ENCODE measurements at places on chromosomes 5 and 9.
A peak's percentile ranks its signal among the peaks of the same experiment; 100 is the strongest.

DNA sequence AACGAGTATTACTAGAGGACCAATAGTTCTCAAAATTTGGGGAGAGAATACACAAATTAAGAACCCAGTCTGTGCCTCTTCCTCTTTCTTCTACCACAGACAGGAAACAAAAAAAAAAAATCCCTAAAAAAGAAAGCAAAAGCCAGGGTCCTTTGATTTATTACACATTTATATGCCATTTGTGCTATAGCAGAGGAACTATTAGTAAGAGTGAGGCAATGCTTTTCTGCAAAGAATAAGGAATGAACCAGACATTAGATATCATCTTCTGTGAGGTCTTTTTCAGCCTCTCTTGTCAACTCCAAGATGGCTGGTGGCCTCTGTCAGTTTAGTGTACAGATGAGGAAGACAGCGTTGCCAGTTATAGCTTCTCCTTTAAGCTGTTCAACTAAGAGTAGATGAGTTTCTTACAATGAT is 127.6 kb downstream of the RFX3 start:
- peak; percentile 78 for DNase-seq

DNA sequence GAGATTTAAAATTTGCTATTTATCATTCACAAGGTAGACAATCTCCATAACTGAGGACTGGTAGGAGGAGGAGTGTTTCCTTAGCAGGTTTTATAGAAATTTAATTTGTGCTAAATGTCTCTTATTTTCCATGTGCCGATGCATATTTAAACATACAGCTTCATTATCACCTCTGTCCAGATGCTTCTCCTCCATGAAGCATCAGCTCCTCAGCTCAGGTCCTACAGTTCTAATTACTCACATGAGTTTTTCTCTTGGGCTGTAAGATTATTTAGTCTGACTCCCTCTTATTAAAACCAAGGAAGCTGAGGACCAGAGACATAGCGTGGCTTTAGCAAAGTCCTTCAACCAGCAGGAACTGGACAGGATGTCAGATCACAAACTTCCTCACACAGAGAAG is 300.2 kb upstream of the PANK3 start:
- DNase-seq: no peak

DNA sequence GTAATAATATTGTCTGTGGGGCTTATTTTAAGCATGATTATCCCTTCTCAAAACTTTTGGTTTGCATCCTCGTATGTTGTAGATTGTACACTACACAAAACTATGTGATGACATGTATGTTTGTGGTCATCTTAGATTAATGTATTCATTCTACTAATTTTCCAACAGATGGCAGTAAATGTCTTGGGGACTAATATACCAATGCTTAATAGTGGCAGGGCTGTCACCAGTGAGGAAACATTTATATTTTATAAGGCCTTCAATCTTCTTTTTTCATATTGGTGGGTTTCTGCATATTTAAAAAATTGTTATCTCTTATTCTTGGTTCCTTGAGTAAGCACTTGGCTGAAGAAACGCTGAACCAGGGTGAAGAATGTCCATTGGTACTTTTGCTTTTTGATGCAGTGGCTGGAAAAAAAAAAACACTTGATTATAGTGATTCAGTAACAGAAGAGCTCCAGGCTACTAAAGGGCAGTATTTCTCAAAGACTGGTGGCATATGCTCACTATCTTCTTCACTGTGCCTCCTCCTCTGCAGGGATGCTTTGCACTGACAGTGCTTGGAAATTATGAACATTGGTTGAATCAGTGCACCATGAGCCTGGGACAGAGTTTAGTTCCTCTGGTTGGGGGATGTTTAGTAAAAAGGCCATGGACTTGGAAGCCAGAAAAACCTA is 530.3 kb downstream of the RASEF start:
- DNase-seq: peak; percentile 40

DNA sequence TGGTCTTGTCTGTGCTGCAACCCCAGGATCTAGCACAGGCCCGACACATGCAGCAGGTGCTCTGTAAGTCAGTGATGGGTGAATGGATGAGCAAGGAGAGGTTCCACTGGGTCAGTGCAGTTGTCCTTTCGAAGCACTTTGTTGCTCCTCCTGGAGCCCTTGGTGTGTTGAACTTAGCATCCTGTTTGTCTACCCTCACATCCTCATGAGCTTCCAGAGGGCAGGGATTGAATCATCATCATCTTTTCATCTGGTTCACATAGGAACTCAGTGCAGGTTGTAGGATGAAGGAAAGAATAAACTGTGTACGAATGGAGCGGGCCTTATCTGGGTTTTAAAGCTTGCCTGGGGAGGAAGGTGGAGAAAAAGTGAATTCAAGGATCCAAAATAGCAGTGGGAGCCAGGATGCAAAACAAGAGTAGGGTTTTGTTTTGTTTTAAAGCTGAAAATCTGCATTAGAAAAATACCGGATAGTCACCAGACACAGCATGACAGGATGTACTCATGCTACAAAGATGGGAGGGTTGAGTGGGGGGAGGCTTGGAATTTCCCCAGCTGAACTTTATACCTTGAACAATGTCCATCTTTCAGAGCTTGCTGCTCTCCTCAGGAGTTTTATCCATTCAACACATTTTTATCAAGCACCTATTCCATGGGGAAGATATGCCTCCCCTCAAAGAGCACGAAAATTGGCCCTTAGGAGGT is 55.8 kb downstream of the PTTG1 start:
- DNase-seq: no peak

GRCh38 chr5:134453016-134453415 is 41.3 kb upstream of the CDKN2AIPNL start:
- no peak for DNase-seq

GRCh38 chr9:91303741-91304415 is 57.8 kb downstream of the AUH start:
- no peak for DNase-seq

- DNase-seq: no peak
Observed at GRCh38 chr5:52878656-52879055, 90.9 kb downstream of the ITGA1 start.

DNA sequence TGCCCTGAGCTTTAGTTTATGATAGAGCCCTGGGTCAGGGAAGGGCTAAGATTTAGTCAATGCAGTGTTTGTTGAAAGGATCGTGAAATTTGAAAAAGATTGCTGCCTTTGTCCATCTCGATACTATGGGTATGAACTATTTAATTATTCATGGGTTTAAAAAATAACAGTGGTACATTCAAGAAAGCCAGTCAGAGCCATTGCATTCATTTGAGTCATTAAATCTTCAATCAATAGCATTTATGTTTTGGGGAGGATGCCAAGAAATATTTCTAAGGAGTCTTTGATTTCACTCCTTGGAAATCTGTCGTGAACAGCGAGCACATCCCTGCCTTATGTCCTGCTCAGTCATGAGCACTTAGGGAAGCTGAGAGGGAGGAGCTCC is 54.4 kb upstream of the LRRTM2 start:
- no peak for DNase-seq

DNA sequence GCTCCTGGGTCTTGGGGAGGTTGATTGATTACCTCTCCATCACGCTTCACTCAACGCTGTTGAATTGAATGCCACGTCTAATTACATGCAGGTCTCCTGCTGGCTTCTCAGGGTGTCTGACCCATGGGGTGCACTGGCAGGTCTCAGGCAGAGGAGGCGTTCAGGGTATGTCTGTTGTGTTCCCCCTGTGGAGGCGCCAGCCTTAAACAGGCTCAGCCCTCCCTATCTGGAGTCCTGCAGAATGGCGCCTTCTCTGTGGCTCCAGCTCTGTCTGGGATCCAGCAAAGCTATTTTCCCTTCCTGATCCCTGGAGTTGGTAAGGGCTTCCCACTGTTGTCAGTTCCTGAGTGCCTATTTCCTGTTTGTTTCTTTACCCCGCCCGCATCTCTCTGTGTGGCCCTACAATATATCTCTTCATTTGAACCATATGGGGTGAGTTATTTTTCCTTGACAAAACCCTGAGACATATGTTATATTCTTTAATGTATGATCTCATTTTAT is 150.0 kb downstream of the NTRK2 start:
- DNase-seq: no peak

DNA sequence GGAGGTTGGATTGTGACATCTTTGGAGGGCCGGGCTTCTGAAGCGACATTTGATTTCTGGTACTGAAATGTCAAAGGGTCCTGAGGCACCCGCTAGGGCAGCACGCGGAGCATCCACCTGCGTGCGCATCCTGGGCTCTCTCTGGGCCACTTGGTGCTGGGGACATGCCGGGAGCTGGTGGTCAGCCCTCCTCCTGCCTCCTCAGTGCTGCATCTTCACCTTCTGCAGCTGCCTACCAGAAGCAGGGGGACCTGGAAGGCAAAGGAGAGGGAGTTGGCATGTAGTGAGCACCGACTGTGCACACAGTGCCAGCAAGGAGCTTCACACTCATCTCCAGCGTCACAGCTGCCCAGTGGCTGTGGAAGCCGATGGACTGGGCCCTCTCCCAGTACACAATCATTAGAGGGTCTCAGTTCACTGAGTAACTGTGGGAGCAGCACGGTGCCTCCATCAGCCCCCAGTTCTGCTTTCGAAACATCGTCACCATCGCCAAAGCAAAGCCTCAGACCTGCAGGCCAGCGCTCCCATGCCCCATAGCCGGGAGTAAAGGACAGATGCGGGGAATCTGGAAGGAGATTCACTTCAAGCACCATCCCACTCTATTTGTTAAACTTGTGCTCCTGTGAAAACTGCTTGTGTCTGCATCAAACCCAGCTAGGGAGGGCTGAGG is 138.4 kb downstream of the KCNIP1 start:
- no peak for DNase-seq

- DNase-seq: no peak
Observed at GRCh38 chr9:35395706-35396101, 94.2 kb upstream of the RUSC2 start.

- no peak for DNase-seq
Observed at GRCh38 chr5:77082280-77082679, 4.8 kb downstream of the ZBED3 start.

GRCh38 chr5:26847041-26847736 is 191.2 kb downstream of the CDH9 start:
- DNase-seq: no peak

- peak; percentile 66 for DNase-seq
Observed at GRCh38 chr9:111897601-111898137, 1.1 kb downstream of the UGCG start.

GRCh38 chr5:111201705-111202104 is 22.5 kb upstream of the CAMK4 start:
- no peak for DNase-seq

- no peak for DNase-seq
Observed at GRCh38 chr5:166165596-166165995, 2125.8 kb upstream of the WWC1 start.

- DNase-seq: no peak
Observed at GRCh38 chr9:134740071-134740470, 98.5 kb downstream of the COL5A1 start.

All from suppressor macrophage treated with lipopolysaccharide for 4 hours (primary cell).